ENCODE measurements at places on chromosomes 7 and 10.

DNA sequence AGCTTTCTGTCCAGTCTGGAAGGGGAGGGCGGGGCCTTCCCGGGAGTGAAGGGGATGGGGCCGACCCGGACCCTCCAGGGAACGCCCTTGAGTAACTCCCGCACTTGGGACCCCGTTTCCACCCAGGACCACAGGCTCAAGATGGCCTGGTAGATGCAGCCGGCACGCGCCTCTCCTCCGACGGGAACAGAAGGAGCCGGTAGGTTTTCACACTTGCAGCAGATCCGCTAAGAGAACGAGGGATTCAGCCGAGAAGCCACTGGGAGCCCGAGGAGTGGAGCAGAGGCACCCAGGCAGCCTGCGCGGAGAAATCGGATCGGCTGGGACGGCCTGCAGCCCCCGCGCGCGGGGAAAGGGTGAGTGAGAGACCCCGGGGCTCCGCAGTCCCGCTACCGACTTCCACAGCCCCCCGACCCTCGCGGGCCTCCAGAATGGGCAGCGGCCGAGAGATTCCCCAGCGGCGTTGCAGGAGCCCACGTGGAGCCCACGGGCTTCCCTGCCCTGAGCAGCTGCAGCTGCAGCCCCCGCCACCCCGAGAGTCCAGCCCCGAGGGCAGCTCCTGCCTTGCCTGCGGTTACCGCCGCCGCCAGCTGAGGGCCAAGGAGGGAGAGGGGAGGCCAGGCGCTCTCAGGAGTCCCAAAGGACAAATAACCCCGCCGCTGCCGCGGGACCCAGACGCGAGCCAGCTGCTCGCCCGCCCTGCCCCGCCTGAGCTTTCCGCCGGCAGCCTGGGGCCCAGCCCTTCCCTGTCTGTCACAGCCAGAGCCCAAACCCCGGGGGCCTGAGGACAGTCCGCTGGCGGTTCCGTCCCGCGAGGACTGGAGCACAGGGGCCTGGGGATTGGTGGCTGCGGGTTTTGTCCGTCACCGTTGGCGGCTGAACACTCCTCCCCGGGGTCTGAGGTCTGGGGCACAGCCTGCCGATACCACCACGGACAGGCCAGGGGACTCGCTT, 21.8 kb downstream of the IFT22 start:
- no peak for DNase-seq

DNA sequence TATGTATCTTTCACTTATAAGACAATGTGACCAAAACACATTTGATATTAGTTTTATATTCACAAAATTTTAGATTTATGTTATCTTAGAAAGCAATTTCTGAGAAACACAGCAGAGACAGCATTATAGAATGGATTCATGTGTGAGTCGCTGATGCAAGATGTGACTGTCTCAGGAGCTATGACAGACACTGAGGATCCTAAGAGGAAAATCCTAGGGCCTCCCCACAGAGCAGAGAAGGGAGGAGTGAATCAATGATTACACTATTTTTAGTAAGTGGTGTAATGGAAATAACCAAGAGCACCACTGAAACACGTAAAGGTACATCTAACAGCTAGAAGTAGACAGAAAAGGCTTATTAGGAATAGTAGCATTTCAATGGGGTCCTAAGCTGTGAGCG, 204.0 kb upstream of the PTN start:
- no peak for DNase-seq

- DNase-seq = no peak
Measured at GRCh38 chr7:135772639-135773222, 24.1 kb upstream of the FAM180A start.

DNA sequence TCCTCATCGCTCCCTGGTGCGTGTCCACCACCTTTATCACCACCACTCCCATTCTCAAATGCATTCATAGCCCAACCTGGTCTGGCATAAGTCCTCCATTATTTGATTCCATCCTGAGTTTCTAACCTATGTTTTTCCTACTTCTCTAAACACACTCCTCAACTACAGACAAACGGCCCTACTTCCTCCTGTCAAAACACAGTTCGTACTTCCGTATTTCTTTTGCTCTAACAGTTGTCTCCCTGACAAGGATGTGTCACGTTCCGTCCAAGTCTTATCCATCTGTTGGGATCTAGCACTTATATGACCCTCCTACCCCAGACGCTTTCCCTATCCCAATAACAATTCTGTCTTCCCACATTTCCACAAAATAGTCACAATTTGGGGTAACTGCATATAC, 46.8 kb downstream of the DOCK4 start:
- DNase-seq = no peak

DNA sequence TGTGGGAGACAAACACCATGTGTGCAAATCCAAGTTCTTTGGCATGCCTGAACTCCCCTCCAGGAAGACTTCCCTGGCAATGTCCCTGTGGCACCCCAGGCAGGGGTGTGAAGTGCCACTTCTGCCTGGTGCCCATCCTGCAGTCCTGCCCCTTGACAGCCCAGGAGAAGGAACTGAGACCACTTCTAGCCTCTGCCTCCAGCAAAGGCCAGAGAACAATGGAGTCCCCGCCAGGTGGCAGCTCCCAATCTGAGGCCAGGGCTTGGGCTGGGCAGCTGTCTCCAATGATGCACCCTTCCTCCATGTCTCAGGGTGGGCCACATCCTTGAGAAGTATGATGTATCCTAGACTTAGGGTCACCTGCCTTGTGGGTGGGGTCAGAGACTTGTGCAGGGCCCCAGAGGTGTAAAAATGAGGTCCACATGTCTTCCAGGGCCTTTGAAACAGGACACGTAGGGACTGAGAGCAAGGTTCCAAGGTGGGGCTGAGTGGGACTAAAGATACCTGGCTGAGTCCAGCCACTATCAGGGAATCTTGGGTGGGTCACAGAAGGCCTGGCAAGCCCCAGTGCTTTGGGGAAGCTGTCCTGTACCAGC, 5.5 kb downstream of the FXYD4 start:
- no peak for DNase-seq

DNA sequence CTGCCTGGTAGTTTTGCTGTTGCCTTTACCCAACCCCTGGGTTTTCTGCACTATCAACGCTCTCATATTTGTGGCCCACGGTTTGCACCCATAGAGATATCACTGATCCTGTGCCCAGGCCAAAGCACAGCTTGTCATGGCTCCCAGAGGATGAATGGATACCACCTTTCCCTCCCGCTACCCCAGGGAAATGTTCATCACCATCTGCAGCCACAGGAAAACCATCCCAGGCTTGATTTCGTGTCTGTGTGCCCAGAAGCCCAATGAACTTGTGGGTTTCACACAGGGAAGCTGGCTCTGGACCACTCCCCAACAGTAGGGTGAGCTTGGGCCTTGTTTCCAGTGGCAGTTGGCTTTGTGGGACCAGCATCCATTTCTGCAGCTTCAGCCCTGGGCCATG, 143.1 kb upstream of the GDF10 start:
- no peak for DNase-seq

- DNase-seq = no peak
Measured at GRCh38 chr10:132904181-132904813, 38.1 kb downstream of the CFAP46 start.

- no peak for DNase-seq
Measured at GRCh38 chr7:33764752-33765451, 140.4 kb upstream of the BMPER start.

- no peak for DNase-seq
Measured at GRCh38 chr10:129523723-129524316, 56.8 kb downstream of the MGMT start.

DNA sequence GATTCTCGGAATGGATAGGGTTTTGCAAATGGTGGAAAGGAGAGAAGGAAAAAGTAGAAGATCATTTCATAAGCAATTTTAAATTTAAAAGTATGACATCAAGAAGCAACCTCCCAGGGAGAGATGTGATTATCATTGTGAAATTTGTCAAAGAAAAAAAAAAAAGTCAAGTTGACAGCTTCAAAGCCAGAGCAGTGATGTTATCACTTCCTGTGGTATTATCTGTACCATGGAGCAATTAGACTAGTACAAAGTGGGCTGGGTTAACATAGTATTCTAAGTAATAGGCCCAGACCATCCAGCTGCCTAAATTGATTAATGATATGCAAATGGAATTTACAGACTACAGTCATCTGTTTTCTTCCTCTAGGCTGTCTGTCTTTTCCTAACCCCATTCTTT, 84.0 kb upstream of the NPY start:
- peak; percentile 8 for DNase-seq

DNA sequence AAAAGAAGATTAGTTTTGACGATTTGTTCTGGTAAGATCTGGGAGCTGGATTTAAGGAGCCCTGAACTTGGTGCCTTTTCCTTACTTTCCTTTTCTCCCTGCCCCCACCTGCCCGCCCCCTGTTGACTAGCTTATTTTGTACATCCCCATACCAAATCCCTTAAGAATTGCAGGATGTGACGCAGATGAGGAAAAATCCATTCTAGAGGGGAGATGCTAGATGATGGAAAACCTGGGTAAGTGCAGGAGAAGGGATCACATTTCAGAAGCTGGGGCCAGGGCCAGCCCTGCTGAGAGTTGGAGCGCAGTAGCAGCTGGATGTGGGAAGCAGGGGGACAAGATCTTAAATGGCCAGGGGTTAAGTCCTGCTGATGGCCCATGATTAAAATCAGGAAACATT, 93.9 kb downstream of the CCDC3 start:
- DNase-seq = no peak

DNA sequence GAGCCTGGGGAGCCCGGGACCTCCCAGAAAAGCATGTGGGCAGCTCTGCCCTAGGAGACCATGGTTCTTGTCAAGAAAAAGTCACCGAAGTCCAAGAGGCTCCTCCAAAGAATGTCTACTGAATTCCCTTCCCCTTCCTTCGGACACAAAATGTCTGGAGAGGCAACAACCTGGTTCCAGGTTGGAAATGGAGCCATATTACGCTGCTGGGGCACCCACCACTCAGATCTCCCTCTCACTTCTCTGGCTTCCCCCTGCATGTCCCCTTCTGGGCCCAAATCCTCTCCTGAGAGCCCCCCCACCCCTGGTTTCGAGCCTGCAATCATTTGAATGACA, 52.6 kb downstream of the RGS10 start:
- no peak for DNase-seq

- DNase-seq = no peak
Measured at GRCh38 chr7:92797284-92797683, 39.1 kb downstream of the CDK6 start.

DNA sequence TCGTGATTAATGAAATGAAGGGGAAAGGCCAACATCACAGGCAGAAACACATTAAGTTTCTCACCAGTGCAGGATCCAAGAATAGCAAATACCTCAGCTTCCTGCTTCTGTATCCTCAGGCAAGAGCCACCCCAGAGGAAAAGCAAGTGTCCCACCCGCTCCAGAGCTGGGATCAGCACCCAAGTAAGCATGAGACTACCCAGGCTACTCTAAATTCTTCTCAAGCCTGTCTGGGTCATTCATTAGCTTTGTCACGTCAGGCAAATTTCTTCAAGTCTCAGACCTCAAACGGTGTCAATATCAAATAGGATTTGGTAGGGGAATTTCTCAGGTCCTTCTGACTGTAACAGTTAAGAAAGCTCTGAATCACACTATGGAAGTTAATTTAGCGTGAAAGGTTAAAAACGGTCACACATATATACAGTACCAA, 59.0 kb downstream of the GNA12 start:
- no peak for DNase-seq

DNA sequence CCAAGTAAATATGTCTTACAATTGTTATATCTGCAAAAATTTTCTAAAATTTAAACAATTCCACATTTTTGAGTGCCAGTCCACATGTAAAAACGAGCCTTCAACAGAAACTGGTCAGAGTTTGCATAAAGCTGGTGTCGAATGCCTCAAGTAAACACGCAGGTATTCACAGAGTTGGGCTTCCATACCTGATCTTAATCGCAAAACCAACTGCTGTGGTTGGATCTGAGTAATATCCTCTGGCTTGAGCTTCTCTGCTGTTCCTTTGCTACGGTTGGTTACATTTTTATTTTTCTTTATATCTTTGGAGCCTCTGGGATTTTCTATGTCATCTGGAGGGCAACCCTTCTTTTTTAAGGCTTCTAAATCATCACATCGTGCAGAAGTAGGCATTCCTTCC, 28.4 kb downstream of the ITGB1 start:
- DNase-seq = peak; percentile 31

- DNase-seq = peak; percentile 11
Measured at GRCh38 chr7:101058355-101058754, 26.9 kb upstream of the TRIM56 start.

DNA sequence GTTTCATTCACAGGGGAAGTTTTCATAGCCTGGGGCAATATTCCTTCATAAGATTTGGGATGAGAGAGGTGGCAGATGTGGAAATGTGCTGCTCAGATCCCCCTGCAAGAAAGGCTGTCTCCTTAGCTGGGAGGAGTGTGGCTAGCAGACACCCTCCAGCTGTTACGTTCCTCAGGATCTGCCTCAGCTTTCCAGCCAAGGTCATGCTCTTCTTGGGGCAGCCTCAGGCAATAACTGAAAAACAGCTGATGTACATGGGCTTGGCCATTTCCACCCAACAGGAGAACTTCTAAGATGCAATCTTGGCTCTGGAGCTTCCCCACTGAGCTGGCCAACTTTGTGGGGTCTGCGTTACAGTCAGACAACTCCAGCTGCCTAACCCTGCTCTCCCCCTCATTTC, 51.3 kb upstream of the SEPTIN7 start:
- DNase-seq = no peak

DNA sequence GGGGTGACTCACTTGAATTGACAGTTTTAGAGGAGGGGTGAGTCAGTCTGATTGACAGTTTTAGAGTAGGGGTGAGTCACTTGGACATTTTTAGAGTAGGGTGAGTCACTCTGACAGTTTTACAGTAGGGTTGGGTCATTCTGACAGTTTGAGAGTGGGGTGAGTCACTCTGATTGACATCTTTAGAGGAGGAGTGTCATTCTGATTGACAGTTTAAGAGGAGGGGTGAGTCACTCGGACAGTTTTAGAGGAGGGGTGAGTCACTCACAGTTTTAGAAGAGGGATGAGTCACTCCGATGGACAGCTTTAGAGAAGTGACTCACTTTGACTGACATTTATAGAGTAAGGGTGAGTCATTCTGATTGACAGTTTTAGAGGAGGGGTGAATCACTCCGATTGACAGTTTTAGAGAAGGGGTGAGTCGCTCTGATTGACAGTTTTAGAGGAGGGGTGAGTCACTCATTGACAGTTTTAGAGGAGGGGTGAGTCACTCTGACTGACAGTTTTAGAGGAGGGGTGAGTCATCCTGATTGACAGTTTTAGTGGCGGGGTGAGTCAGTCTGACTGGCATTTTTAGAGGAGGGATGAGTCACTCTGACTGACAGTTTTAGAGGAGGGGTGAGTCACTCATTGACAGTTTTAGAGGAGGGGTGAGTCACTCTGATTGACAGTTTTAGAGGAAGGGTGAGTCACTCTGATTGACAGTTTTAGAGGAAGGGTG, 595.9 kb downstream of the DNAJB6 start:
- no peak for DNase-seq

DNA sequence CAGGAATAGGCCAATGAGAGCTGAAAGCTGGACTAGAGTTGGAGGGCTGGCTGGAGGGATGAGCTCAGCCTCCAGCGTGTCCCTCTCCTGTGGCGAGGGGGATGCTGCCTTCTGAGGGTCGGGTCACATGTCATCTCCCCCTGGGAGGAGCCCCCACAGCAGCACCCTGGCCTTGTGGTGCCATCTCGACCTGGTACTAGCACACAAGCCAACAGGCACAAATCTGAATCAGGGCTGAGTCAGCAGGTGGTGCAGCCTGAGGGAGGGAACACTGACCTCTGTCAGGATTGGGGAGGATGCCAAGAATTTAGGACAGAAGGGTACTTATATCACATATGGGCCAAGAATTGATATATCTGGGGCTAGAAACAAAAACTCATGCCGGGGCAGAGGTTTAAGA, 280.4 kb downstream of the CELF2 start:
- no peak for DNase-seq

GRCh38 chr7:28130277-28130676, 50.3 kb downstream of the JAZF1 start:
- no peak for DNase-seq

Measured in CD4-positive, alpha-beta T cell treated with Interleukin-6 at 100 ng/mL for 8 hours (primary cell).